Spinal cord (tissue), 10 donors: ENCODE measurements at places on chromosomes 1 and 21.

DNA sequence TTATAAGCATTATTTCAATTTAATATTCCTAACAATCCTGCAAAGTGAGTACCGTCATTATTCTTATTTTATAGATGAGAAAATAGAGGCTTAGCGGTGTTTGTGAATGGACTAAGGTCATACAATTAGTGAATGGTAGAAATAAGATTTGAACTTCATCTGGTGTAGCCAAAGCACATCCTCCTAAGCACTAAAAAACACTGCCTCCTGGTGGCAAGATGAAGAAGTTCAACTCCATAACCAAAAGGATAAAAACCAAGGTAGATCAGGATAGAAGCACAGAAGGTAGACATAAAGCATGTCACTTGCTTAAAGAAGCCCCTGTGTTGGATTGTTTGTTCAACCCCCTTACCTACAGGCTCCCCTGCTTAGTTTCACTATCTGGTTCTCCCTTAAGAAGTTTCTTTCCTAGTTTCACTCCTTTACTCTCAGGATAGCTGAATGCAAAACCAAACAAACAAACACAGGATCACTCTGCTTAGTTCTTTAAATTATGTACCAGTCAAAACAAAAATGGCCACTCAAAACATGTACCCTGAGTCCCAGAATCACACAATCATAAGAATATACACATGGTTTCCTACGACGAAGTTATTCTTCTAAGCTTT is 12.7 kb upstream of the AIM2 start:
- DNase-seq, result no peak

DNA sequence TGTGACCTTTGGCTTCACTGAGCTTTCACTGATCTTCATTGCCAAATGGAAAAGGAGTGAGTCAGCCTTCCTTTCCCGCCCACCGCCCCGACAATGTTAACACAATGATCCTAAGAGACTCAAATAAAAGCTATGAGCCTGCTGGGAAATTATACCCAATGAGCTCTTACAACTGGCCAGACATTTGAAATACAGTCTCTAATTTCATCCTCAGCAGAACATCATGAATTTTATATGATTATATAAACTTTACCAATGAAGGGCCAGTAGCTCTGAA is 252.5 kb downstream of the SIPA1L2 start:
- no peak for DNase-seq

- no peak for DNase-seq
These were observed 6.5 kb downstream of the CNST start for GRCh38 chr1:246572785-246573184.

DNA sequence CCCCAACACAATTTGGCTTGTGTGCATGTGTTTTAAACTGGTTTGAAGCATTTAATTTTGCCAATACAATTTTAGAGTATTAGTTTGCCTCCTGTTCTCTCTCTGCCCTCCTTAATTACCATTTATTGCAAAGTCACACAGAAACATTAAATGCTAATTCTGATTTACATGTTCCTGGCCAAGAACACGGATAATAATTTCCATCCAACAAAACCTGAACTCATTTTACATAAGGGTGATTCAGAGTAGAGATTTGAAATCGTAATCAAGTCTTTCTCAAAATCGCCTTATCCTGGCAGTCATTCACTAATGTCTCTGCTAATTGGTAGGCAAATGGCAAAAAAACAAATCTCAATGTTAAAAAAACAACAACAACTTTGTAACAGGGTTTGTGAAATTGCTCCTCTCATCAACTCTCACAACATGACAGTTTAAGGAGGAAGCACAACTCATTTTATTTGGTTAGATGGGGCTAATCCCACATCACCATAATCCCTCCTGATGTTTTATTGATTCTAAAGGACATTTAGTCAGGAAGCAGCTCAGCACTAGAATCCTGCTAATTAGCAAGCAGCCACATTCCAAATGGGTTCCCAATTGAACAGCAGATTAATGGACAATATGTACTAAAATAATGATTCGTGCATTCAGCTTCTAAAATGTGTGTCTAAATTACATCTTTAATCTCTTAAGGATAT is 55.9 kb downstream of the C1orf87 start:
- no peak for DNase-seq

- no peak for DNase-seq
These were observed 8.7 kb downstream of the WRAP73 start for GRCh38 chr1:3641046-3641760.

DNA sequence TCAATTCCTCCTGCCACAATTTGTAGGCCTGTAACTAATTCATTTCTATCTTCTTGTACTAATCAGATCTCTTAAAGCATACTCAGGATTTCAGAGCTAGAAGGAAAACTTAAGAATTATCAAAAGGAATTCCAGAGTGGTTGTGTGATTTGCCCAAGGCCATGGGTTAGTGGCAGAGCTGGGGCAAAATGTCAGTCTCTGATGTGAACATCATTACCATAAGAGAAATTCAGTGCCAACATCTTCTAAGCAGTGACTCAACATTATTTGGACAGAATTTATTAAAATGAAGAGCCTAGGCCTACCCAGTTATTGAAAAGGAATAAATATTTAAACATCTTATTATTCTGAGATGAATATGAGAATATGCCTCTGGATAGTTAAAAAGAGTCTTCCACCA is 14.5 kb downstream of the ST6GALNAC5 start:
- no peak for DNase-seq

GRCh38 chr21:45289655-45290515 is 2.2 kb upstream of the POFUT2 start:
- no peak for DNase-seq

- DNase-seq, result no peak
These were observed 7.7 kb downstream of the YBX1 start for GRCh38 chr1:42689912-42690311.

DNA sequence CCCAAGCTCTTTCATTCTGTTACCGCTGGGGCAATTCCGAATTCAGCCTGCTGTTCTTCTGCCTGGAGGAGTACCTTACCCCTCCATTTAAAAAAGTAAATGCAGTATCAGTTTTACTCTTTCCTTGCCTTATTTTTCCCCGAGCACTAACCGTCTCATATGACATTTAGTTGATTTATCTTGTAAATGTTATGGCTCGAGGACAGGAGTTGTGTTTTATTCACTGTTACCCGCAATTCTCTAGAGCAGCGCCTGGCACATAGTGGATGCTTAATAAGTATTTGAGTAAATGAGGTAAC is 425 bp upstream of the TADA1 start:
- no peak for DNase-seq

GRCh38 chr1:189150624-189151023 is 1327.0 kb downstream of the BRINP3 start:
- DNase-seq, result no peak

- DNase-seq, result no peak
These were observed 3.9 kb upstream of the RPTN start for GRCh38 chr1:152162792-152163463.

GRCh38 chr1:168505006-168505405 is 38.8 kb downstream of the XCL2 start:
- DNase-seq, result no peak

- no peak for DNase-seq
These were observed 11.0 kb upstream of the DENND1B start for GRCh38 chr1:197786280-197786679.

GRCh38 chr1:59025898-59026426 is 242.1 kb upstream of the JUN start:
- no peak for DNase-seq

GRCh38 chr1:9174762-9175161 is 45.9 kb upstream of the GPR157 start:
- DNase-seq, result no peak
